ENCODE measurements at places on chromosomes 7 and 10.

GRCh38 chr10:106863549-106863948 lies 301.0 kb downstream of the SORCS1 start:
- no peak for DNase-seq

GRCh38 chr10:119078422-119079179 lies 2.0 kb downstream of the EIF3A start:
- no peak for DNase-seq

DNA sequence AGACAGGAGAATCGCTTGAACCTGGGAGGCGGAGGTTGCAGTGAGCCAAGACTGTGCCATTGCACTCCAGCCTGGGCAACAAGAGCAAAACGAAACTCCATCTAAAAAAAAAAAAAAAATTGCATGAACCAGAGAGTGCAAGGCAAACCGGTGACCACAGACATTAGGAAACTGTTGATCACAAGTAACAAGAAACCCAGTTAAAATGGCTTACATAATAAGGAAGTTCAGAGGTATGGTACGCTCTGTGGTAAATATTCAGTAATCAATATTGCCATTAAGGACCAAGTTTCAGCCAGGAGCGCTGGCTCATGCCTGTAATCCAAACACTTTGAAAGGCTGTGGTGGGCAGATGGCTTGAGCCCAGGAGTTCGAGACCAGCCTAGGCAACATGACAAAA lies 9.2 kb upstream of the NT5C2 start:
- DNase-seq, result no peak

DNA sequence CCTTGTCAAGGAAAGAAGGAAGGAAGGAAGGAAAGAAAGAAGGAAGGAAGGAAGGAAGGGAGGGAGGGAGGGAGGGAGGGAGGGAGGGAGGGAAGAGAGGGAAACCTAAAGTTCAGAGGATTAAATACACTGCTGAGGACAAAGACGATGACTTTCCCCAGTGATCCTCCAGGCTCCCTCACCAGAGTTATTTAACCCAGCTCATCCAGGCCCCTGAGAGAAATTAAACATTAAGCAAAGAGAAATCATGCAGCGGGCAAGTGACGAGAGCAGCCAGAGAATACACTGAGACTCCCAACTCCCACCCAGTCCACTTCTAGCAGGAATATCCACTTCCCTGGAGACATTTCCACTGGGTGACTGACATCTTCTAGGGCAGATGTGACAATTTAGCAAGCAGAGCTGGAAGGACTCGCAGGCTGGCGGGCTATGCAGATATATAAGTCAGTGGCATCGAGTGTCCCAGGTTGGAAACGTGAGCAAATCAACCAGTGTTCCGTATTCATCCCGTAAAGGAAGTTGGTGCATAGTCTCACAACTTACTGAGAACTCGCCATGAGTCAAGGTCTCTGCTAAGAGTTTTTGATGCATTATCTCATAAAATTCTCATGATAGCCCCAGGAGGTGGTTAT lies 48.7 kb downstream of the CALML3 start:
- no peak for DNase-seq

DNA sequence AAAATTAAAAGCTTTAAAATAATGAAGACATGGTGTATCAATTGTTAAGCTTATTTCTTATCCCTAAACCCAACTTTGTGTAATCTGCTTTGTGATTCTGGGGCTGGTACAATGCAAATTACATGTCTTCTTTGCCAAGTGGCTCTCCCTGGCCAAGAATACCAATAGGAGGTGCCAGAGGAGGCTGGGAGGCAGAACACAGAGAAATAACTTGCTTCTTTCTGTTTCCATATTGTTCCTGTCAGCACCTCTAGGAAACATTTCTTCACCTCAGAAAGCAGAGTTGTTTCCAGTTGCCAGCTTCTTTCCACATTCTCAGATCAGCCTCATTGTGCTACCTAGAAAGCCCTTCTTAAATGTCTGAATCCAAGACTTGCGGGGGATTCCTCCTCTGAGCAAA lies 174.4 kb downstream of the MDFIC start:
- no peak for DNase-seq

DNA sequence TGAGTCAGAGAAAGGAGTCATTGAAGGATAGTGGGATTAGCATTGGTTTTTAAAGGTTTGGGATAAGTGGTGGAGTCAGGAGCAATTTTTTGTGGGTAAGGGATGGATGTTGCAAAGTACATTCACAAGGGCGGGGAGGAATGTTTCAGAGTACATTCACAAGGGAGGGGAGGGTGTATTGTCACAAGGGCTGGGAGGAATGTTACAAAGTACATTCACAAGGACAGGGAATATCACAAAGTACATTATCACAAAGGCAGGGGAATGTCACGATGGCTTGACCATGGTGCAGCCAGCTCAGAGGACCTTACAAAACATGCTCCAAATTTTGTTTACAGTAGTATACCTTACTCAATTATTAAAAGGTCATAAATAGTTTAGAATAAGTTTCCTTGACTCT lies 30.3 kb downstream of the C1GALT1 start:
- no peak for DNase-seq

GRCh38 chr7:155207326-155208002 lies 90.2 kb upstream of the INSIG1 start:
- no peak for DNase-seq

DNA sequence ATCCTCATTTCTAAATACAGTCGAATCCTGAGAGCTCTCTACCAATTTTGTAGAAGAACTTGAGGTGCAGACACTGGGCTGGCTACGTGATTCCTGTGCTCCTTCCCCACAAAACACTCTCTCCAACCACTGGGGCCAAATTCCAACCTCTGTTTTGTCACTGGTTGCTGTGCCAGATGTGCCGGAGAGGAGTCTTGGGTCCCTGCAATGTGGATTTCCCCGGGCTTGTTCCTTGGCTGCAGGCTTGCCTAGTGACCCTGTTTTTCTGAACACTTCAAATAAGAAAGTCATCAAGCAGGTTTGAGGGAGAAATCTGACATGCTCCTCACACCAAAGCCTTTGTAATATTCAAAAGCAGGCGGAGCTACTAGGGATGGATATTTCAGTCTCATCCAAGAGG lies 44.4 kb upstream of the AGBL3 start:
- DNase-seq, result no peak

GRCh38 chr10:106714734-106715555 lies 449.6 kb downstream of the SORCS1 start:
- DNase-seq, result peak; percentile 27

DNA sequence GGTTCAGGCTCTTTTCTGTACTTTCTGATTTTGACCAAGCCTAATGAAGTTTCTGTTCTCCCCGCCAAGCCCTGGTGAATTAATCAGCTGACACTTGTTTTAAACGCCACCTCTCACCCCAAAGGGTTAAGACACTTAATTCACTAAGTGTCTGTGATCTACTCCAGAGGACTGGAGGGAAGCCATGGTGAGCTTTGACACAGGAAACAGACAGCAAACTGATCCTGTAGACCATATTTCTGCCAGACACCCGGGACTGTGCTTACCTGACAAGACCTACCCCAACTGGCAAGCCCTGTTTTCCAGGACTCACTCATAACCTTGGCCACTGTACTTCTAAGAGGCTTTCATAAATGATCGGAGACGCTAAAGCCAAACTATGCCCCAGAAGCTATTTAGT lies 126.0 kb downstream of the STRA8 start:
- DNase-seq, result no peak

GRCh38 chr10:97444212-97444611 lies 1.6 kb downstream of the EXOSC1 start:
- no peak for DNase-seq

GRCh38 chr10:84537447-84537931 lies 209.1 kb downstream of the CCSER2 start:
- peak; percentile 49 for DNase-seq

DNA sequence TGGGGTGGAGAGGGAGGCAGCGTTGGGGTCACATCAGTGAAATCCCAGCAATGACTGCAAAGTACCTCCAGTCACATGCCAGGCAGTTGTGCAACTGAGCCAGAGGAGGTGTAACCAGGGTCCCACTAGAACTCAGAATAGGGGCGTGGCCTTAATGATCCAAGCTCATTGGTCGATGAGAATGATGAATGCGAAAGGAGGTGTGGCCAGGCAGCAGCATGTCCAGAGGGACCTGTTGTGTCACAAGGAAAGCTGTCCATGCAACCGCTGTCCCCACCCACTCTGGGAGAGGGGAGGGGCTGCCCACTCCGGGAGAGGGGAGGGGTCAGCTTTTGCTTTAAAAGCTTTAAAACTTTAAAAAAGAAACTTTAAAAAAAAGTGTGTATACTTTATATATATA lies 25.3 kb upstream of the MTPAP start:
- no peak for DNase-seq

DNA sequence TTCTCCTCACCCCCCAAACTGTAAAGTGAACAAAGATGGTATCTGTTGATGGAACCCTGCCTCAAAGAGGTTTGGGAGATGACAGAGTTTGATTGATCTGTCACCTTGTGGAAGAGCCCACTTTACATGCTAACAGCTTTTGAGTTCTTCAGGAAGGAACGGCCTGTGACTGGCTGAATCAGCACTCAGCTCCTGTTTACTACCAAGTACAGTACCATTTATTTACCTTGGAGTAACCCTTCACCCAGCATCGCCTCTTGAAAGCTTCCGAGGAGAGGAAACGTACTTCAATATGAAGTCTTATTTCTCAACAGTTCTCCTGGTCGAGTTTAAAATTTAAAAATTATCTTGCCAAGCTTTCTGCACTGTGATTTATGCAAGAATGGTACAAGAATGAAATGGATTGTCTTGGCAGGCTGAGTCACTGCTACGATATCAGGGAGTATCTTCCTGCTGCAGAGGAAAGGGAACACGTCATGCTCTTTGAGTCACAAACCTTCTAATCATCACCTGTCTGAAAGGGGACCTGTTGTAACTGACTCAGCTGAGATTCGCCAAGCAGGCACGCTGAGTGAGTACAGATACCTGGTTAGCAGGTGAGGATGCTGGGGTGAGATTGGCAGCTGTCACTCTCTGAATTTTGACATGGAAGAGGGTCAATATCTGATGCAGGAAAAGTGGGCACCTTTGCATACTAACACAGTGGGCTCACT lies 30.1 kb downstream of the KLF6 start:
- DNase-seq, result no peak

GRCh38 chr7:24404315-24404714 lies 120.3 kb downstream of the NPY start:
- no peak for DNase-seq

GRCh38 chr10:1552406-1552805 lies 184.9 kb downstream of the ADARB2 start:
- no peak for DNase-seq

Data from skin of body (tissue), 3 donors.